Thymus (tissue), 14 donors: ENCODE measurements at places on chromosomes 2 and 18. TPM values are rescaled to one million over a fixed set of nuclear protein-coding genes. Genes with fewer than 3 reads are reported as not detected.

STARD7 gene
- 94.5 TPM for total RNA-seq

ERBB4 gene
- total RNA-seq, result 0.19 TPM

GRCh38 chr18:3919396-3920061 is 469.6 kb downstream of the TGIF1 start:
- H3K27me3 ChIP-seq, result no peaks in the 10 kb centered on the region
- no peak for DNase-seq
- H3K36me3 ChIP-seq, result no peaks in the 10 kb centered on the region
- H3K4me1 ChIP-seq, result no peaks in the 10 kb centered on the region
- H3K27ac ChIP-seq, result no peak overlapping the region

DNA sequence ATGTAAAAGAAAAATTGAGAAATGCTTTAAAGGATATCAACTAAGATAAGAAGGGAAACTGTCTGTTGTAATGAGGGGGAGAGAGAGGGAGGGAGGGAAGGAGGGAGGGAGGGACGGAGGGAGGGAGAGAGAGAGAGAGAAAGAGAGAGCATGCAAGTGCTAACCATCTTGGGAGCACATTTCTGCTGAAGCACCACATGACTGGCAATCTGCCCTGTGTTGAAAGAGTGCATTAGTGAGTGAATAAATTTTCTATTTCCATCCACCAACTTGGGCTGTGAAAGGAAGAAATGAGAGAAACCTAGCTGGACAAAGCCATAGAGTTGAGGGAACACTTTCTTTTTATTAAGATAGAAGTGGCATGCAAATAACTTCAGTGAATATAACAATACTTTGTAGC is 110.7 kb downstream of the TMX3 start:
- DNase-seq, result no peak
- H3K27ac ChIP-seq, result no peak overlapping the region
- no peaks in the 10 kb centered on the region for H3K27me3 ChIP-seq
- no peak overlapping the region for H3K4me3 ChIP-seq
- H3K4me1 ChIP-seq, result no peaks in the 10 kb centered on the region

CCDC142 gene
- 9.1 TPM for total RNA-seq

DNA sequence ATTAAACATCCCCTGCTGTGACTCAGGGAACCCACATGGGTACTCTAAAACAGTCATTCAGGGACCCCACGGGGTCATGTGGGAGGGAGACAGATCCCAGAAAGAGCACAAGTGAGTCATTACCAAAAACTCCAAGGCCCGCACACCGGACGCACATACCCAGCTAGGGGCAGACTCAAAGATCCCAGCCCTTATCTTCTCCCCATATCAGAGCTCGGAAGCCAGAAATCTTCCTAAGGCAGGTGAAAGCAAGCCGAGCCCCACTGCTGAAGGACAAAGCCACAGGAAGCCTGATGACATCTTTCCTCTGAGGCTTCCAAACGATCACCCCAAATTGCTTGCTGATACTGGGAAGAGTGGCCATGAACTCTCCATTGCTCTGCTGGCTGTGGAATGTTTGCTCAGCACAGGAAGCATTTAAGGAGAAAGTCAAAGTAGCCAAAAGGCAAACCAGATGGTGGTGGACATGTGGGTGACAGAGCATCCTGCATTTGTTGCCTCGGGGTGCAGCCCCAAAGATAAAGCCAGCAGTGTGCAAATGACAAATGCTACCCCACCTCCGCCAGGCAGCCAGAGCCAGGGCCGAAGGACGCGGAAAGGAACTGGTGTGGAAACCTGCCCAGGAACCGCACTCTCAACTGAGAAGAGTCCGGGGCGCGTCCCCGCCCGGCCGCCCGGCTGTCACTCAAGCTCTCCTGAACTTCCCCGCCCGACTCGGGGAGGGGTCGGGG is 784 bp downstream of the ACTR1B start:
- peaks cover 9% of the 10 kb centered on the region for H3K4me1 ChIP-seq
- peaks cover 29% of the 10 kb centered on the region for H3K36me3 ChIP-seq
- H3K4me3 ChIP-seq, result peak overlapping the region; percentile 97
- peak; percentile 50 for DNase-seq
- H3K27me3 ChIP-seq, result no peaks in the 10 kb centered on the region
- peak overlapping the region; percentile 77 for H3K27ac ChIP-seq

GRCh38 chr18:23121133-23121532 is 14.2 kb upstream of the CABLES1 start:
- DNase-seq, result no peak
- H3K36me3 ChIP-seq, result no peaks in the 10 kb centered on the region
- H3K27me3 ChIP-seq, result no peaks in the 10 kb centered on the region
- no peak overlapping the region for H3K27ac ChIP-seq
- no peaks in the 10 kb centered on the region for H3K4me1 ChIP-seq
- no peak overlapping the region for H3K4me3 ChIP-seq

DNA sequence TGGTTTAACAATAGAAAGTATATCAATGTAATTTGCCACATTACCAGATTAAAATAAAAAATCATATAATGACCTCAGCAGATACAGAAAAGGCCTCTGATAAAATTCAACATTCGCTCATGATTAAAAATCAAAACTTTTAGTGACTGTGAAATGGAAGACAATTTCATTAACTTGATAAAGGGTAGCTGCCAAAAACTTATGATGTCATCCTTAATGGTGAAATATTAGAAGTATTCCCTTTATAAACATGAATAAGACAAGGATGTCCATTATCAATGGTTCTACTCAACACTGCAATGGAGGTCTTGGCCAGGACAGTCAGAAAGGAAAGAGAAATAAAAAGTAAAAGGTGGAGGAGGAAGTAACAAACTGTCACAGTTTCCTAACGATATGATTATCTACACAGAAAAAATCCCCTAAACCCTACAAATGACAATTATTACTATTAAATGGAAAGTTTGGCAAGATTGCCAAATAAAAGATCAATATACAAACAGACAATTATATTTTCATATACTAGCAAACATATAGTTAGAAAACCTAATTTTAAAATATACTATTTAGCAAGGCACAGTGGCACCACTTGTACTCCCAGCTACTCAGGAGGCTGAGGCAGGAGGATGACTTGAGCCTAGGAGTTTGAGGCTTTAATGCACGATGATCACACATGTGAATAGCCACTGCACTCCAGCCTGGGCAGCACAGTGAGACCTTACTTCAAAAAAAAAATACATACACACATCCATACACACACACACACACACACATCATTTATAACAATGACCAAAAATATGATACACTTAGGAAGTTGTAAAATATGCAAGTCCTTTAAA is 12.8 kb downstream of the METTL8 start:
- no peak for DNase-seq
- no peaks in the 10 kb centered on the region for H3K27me3 ChIP-seq
- no peaks in the 10 kb centered on the region for H3K36me3 ChIP-seq
- no peak overlapping the region for H3K4me3 ChIP-seq
- no peaks in the 10 kb centered on the region for H3K4me1 ChIP-seq
- no peak overlapping the region for H3K27ac ChIP-seq

DNA sequence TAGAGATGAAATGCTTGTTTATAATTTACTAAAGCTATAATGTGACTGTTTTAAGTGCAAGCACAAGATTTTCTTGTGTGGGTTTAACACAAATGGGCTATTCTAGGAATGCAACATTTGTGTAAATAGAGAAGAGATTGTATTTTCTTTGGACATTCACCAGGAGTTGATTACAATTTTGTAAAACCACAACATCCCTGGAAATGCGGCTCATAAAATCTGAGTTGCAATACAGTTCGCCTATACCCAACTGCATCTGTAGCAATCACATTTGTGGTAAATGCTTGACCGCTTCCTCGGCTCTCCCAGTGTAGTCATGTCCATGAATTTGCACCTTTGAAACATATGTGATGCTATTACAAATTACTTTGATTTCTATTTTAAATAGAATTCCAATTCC is 348.7 kb upstream of the CDH20 start:
- no peak overlapping the region for H3K27ac ChIP-seq
- no peak overlapping the region for H3K4me3 ChIP-seq
- H3K4me1 ChIP-seq, result no peaks in the 10 kb centered on the region
- no peaks in the 10 kb centered on the region for H3K36me3 ChIP-seq
- no peak for DNase-seq
- no peaks in the 10 kb centered on the region for H3K27me3 ChIP-seq

CKAP2L gene
- 14.1 TPM for total RNA-seq

SCN3A gene
- total RNA-seq, result 5.9 TPM

DNA sequence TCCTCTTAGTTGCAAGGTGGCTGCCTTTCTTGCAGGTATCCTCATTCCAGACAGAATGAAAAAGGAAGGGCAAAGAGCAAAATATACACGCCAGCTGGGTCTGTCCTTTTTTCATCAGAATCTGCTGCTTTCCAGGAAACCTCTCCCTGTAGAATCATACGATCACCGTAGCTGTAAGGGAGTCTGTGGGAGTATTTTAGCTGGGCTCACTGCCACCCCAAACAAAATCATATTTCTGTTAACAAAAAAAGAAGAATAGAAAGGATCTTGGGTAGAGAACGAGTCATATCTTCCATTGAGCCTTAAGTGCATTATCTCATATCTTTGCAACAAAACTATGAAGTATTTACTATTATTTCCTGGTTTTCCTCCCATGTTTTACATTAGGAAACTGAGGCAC is 15.0 kb upstream of the TANC1 start:
- peaks cover 8% of the 10 kb centered on the region for H3K4me1 ChIP-seq
- no peak for DNase-seq
- H3K27me3 ChIP-seq, result no peaks in the 10 kb centered on the region
- H3K27ac ChIP-seq, result no peak overlapping the region
- no peaks in the 10 kb centered on the region for H3K36me3 ChIP-seq

- H3K4me3 ChIP-seq, result no peak overlapping the region
- no peak overlapping the region for H3K27ac ChIP-seq
- DNase-seq, result no peak
- no peaks in the 10 kb centered on the region for H3K36me3 ChIP-seq
Observed at GRCh38 chr2:204274429-204274828, 270.8 kb upstream of the PARD3B start.

DNA sequence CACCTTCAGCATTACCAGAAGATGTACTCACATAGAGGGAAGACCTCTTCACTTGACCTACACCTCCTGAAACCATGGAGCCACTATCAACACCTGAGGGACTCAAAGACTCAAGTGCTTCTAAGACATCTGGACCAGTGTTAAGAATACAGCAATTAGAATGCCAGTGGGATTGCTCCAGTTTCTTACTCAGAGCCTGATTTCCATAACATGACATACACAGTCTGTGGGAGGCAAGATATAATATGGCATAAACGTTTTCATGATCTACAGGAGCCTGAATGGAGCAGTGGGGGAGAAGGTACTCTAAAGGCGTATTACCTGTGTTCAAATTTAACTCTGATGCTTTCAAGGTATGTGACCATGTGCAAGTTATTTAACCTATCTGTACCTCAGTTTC is 57.2 kb downstream of the ZNF385B start:
- no peak overlapping the region for H3K4me3 ChIP-seq
- no peaks in the 10 kb centered on the region for H3K4me1 ChIP-seq
- H3K36me3 ChIP-seq, result no peaks in the 10 kb centered on the region
- no peaks in the 10 kb centered on the region for H3K27me3 ChIP-seq
- H3K27ac ChIP-seq, result no peak overlapping the region

FOXI3 gene
- total RNA-seq, result 0.05 TPM

GRCh38 chr18:8811115-8811514 is 105.8 kb downstream of the MTCL1 start:
- H3K4me1 ChIP-seq, result peaks cover 11% of the 10 kb centered on the region
- no peaks in the 10 kb centered on the region for H3K27me3 ChIP-seq
- H3K36me3 ChIP-seq, result no peaks in the 10 kb centered on the region
- H3K4me3 ChIP-seq, result no peak overlapping the region

DNA sequence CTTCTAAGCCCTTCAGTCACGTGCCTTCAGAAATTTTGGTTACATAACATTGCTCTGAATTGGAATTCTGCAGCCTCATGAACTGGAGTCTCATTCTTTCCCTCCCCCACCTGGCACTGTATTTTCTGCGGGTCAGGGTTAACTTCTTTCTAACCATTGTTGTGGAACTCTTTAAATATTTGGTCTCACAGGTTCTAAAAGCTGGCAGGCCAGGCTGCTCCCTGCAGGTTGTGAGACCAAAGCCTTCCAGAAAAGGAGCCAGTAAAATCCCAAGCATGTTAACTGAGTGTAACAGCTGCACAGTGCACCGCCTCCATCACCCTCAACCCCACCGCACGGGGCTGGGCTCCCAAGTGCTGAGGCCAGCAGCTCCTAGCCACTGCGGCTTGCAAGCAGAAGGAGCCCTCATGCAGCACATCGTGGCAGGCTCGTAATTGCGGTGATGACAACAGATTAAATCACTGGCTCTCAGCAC is 174.1 kb upstream of the ALPP start:
- H3K4me1 ChIP-seq, result peaks cover 8% of the 10 kb centered on the region
- no peak for DNase-seq
- peaks cover 3% of the 10 kb centered on the region for H3K36me3 ChIP-seq
- H3K27me3 ChIP-seq, result no peaks in the 10 kb centered on the region
- no peak overlapping the region for H3K4me3 ChIP-seq

DNA sequence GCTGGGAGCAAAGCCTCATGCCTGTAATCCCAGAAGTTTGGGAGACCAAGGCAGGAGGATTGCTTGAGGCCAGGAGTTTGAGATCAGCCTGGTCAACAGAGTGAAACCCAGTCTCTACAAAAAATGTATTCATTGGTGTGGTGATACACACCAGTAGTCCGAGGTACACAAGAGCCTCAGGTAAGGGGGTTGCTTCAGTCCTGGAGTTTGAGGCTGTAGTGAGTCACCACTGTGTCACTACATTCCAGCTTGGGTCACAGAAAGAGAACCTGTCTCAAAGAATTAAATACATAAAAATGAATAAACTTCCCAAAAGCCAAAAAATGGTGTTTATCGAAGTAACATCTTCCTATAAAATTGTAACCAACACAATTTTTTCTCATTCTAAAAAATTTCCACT is 568.1 kb upstream of the LINC00305 start:
- no peak for DNase-seq
- H3K36me3 ChIP-seq, result no peaks in the 10 kb centered on the region
- no peaks in the 10 kb centered on the region for H3K27me3 ChIP-seq
- H3K27ac ChIP-seq, result no peak overlapping the region

GRCh38 chr2:18593496-18593895 is 4.1 kb upstream of the NT5C1B start:
- no peak overlapping the region for H3K27ac ChIP-seq
- no peaks in the 10 kb centered on the region for H3K27me3 ChIP-seq
- no peaks in the 10 kb centered on the region for H3K4me1 ChIP-seq
- no peaks in the 10 kb centered on the region for H3K36me3 ChIP-seq
- no peak overlapping the region for H3K4me3 ChIP-seq

- no peaks in the 10 kb centered on the region for H3K36me3 ChIP-seq
- H3K27ac ChIP-seq, result peak overlapping the region; percentile 26
- DNase-seq, result no peak
- no peak overlapping the region for H3K4me3 ChIP-seq
Observed at GRCh38 chr2:109472331-109472959, 141.3 kb downstream of the SEPTIN10 start.

DNA sequence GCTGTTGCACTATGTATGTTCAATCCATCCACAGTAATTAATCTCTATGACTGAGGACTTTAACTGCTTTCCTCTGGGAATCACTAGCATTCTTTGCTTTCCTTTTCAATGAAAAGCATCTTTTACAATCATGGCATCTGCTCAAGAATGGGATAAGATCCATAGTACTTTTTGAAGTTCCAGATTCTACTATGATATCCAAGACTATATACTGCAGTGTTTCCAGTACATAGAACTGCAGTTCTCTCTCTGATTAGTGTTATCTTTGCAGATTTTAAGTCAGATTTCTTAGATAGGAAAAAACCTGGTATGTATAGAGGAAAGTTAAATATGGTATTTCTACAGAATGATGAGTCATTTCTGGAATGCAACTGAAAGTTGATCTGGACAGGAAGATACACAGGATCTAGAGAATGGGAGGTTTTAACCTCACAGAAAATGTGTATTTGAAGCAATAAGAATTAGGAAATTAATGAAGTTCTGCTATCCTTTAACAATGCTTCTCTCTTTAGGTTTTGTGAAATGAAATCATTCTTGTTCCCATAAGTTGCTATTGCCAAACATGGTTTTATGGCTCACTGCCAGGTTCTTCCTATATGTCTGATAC is 670.7 kb downstream of the ERBB4 start:
- no peaks in the 10 kb centered on the region for H3K4me1 ChIP-seq
- H3K27ac ChIP-seq, result no peak overlapping the region
- H3K27me3 ChIP-seq, result no peaks in the 10 kb centered on the region
- no peak overlapping the region for H3K4me3 ChIP-seq
- no peak for DNase-seq
- no peaks in the 10 kb centered on the region for H3K36me3 ChIP-seq
